ENCODE measurements at places on chromosomes 12 and 14. TPM values are rescaled to one million over a fixed set of nuclear protein-coding genes. Genes with fewer than 3 reads are reported as not detected.

The TSPAN19 gene
- not detected for total RNA-seq

The TOMM20L gene
- total RNA-seq: not detected

The MYF5 gene
- total RNA-seq: not detected

The KRT83 gene
- total RNA-seq: not detected

The KRT77 gene
- not detected for total RNA-seq

The SLC4A8 gene
- total RNA-seq: 2.7 TPM

- H3K4me3 ChIP-seq: no peak overlapping the region
- DNase-seq: no peak
- H3K4me1 ChIP-seq: peaks cover 6% of the 10 kb centered on the region
- no peak overlapping the region for H3K27ac ChIP-seq
Observed at GRCh38 chr12:106131676-106132075, 7.1 kb downstream of the NUAK1 start.

DNA sequence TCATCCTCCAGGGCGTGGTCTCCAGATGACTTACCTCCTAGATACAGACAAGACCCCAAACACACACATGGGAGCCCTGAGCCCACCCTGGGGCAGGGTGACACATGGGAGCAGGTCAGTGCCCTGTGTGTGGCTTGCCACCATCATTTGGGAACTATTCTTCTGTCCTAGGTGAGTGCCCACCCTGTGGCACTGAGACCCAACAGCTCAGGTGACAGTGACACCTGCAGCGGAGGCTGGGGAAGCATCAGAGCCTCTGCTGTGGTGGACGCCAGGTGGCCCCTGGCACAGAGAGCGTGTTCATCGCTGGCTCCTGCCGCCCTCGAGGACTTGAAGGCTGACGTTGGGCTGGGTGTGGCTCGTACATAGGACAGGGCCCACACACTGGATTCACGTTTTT, 23.0 kb downstream of the SFSWAP start:
- DNase-seq: no peak
- H3K36me3 ChIP-seq: peaks cover 36% of the 10 kb centered on the region
- no peaks in the 10 kb centered on the region for H3K27me3 ChIP-seq
- H3K27ac ChIP-seq: no peak overlapping the region
- H3K4me1 ChIP-seq: no peaks in the 10 kb centered on the region

- H3K4me3 ChIP-seq: peak within 1 kb of the TSS; percentile 91
- H3K27ac ChIP-seq: peak within 1 kb of the TSS; percentile 94
- H3K27me3 ChIP-seq: no peaks in the 10 kb centered on the region
- H3K4me1 ChIP-seq: peaks cover 36% of the 10 kb centered on the region
- H3K36me3 ChIP-seq: peaks cover 37% of the 10 kb centered on the region
Observed at GRCh38 chr14:52695481-52696091, at the start of gene ERO1A. ERO1A (minus strand) TSS chr14:52695558; CDS start chr14:52695481, 77 bp downstream.

DNA sequence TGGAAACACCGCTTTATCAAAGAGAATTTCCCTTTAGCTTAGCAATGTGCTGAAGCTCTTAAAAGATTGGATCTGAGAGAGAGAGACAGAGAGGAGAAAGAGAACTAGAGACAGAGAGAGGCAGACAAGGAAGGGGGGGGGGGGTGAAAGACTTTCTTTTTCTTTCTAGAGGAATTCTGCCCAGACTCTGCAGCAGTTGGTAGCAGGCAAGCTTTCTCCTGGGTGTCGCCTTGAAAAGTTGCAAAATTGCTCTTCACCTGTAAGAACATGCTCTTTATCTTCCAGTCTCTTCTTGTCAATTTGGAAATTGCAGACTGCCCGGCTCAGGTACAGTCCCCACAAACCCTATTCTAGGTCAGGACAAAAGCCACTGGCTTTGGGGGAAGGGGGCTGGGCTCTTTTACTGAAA, 2.9 kb upstream of the OTX2 start:
- peaks cover 8% of the 10 kb centered on the region for H3K36me3 ChIP-seq
- DNase-seq: no peak
- no peak overlapping the region for H3K27ac ChIP-seq
- no peak overlapping the region for H3K4me3 ChIP-seq
- H3K27me3 ChIP-seq: peaks cover 77% of the 10 kb centered on the region

- no peaks in the 10 kb centered on the region for H3K36me3 ChIP-seq
- no peaks in the 10 kb centered on the region for H3K4me1 ChIP-seq
Observed at GRCh38 chr12:24537083-24537860, 411.6 kb downstream of the BCAT1 start.

- H3K27ac ChIP-seq: no peak overlapping the region
- DNase-seq: peak; percentile 5
- H3K4me3 ChIP-seq: no peak overlapping the region
- H3K36me3 ChIP-seq: no peaks in the 10 kb centered on the region
- H3K27me3 ChIP-seq: peaks cover 3% of the 10 kb centered on the region
- H3K4me1 ChIP-seq: no peaks in the 10 kb centered on the region
Observed at GRCh38 chr12:98955284-98955683, 310.2 kb downstream of the APAF1 start.

- H3K36me3 ChIP-seq: no peaks in the 10 kb centered on the region
- peaks cover 5% of the 10 kb centered on the region for H3K4me1 ChIP-seq
- H3K27me3 ChIP-seq: peaks cover 8% of the 10 kb centered on the region
- H3K4me3 ChIP-seq: no peak overlapping the region
- no peak overlapping the region for H3K27ac ChIP-seq
Observed at GRCh38 chr12:111313833-111314259, 55.0 kb downstream of the PHETA1 start.

GRCh38 chr12:6277982-6278438, 32.5 kb upstream of the PLEKHG6 start:
- H3K4me3 ChIP-seq: peak overlapping the region; percentile 72
- peak overlapping the region; percentile 78 for H3K27ac ChIP-seq

DNA sequence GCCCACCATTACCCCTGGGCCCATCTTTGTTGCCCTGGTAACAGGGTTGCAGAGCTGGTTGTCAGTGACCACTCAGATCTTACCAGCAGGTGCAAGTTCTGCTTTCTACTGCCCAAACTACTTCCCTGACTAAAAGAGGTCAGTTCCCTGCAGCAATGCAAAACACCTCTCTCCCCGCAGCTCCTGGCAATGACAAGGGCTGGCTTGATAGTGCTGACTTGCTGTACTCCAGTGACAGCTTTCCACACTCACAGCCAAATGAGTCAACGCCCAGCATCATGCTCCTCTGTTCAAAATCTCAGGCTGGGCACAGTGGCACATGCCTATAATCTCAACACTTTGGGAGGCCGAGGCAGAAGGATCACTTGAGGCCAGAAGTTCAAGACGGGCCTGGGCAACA, 90.6 kb downstream of the CIT start:
- no peak for DNase-seq
- peaks cover 23% of the 10 kb centered on the region for H3K36me3 ChIP-seq
- H3K4me3 ChIP-seq: no peak overlapping the region

GRCh38 chr12:130953771-130954543, at the start of gene ADGRD1:
ADGRD1 (plus strand) TSS chr12:130953907; CDS start chr12:130954466, 559 bp downstream.
- no peak within 1 kb of the TSS for H3K4me3 ChIP-seq
- H3K4me1 ChIP-seq: peaks cover 2% of the 10 kb centered on the region
- H3K27ac ChIP-seq: no peak within 1 kb of the TSS

GRCh38 chr12:64387197-64387816, 3.3 kb downstream of the C12orf56 start:
- no peak for DNase-seq
- H3K4me1 ChIP-seq: peaks cover 32% of the 10 kb centered on the region
- no peak overlapping the region for H3K4me3 ChIP-seq
- H3K27me3 ChIP-seq: peaks cover 11% of the 10 kb centered on the region
- no peak overlapping the region for H3K27ac ChIP-seq
- H3K36me3 ChIP-seq: no peaks in the 10 kb centered on the region

- DNase-seq: no peak
- H3K4me3 ChIP-seq: no peak overlapping the region
- peaks cover 19% of the 10 kb centered on the region for H3K4me1 ChIP-seq
- H3K27me3 ChIP-seq: peaks cover 8% of the 10 kb centered on the region
Observed at GRCh38 chr14:92755495-92755894, 7.1 kb upstream of the LGMN start.

- no peaks in the 10 kb centered on the region for H3K36me3 ChIP-seq
- peaks cover 8% of the 10 kb centered on the region for H3K4me1 ChIP-seq
- H3K27ac ChIP-seq: no peak overlapping the region
- DNase-seq: no peak
- H3K27me3 ChIP-seq: peaks cover 30% of the 10 kb centered on the region
Observed at GRCh38 chr14:99756796-99757195, 36.4 kb upstream of the EML1 start.

DNA sequence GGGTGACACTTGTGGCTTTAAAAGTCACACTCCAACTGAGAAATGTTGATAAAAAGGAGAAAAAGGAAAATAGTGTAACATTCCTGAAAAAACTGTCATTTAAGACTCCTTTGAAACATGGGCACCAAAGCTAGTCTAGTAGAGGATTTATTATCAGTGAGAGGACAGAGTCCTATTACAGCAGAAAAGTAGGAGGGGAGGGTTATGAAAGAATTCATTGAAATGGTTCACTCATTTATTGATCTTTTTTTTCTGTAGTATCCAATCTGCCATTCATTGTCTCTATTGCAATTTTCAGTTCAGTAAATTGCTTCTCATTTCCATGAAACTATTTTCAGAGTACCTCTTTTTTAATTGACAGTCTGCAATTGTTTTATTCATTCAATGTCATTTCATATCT, 25.4 kb downstream of the PPM1A start:
- H3K36me3 ChIP-seq: peaks cover 14% of the 10 kb centered on the region
- H3K4me3 ChIP-seq: no peak overlapping the region
- H3K27ac ChIP-seq: no peak overlapping the region
- no peak for DNase-seq
- H3K4me1 ChIP-seq: peaks cover 58% of the 10 kb centered on the region

DNA sequence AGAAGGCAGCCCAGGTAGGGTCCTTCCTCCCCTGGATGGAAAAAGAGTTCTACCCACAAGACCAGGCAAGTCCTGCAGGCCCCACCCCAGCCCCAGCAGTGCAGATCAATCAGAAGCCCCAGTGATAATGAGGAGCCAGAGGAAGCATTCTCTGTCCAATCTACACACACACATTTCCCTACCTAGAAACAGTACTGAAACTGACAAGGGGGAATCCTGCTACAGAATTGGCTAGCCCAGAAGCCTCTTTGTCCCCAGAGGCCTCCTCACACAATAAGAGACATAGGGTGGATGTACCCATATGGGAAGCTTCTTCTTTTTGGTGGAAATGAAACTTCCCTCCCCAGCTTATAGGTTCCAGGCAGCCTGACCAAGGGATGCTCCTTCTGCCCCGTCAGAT, 9.9 kb downstream of the FSCB start:
- H3K27ac ChIP-seq: no peak overlapping the region
- no peaks in the 10 kb centered on the region for H3K36me3 ChIP-seq
- DNase-seq: no peak
- no peak overlapping the region for H3K4me3 ChIP-seq
